Thoracic aorta (tissue), 2 donors: ENCODE measurements at places on chromosomes 6 and 20.

- no peak overlapping the region for H3K4me3 ChIP-seq
- no peak overlapping the region for H3K27ac ChIP-seq
- no peaks in the 10 kb centered on the region for H3K27me3 ChIP-seq
- peaks cover under 1% of the 10 kb centered on the region for H3K4me1 ChIP-seq
- no peaks in the 10 kb centered on the region for H3K36me3 ChIP-seq
These were observed 50.9 kb downstream of the CCN2 start for GRCh38 chr6:131900231-131900630.

- H3K27ac ChIP-seq, result no peak overlapping the region
- H3K4me1 ChIP-seq, result no peaks in the 10 kb centered on the region
- peaks cover 12% of the 10 kb centered on the region for H3K36me3 ChIP-seq
- DNase-seq, result no peak
- H3K27me3 ChIP-seq, result no peaks in the 10 kb centered on the region
- H3K4me3 ChIP-seq, result no peak overlapping the region
These were observed 38.8 kb downstream of the ATG5 start for GRCh38 chr6:106286746-106287145.

DNA sequence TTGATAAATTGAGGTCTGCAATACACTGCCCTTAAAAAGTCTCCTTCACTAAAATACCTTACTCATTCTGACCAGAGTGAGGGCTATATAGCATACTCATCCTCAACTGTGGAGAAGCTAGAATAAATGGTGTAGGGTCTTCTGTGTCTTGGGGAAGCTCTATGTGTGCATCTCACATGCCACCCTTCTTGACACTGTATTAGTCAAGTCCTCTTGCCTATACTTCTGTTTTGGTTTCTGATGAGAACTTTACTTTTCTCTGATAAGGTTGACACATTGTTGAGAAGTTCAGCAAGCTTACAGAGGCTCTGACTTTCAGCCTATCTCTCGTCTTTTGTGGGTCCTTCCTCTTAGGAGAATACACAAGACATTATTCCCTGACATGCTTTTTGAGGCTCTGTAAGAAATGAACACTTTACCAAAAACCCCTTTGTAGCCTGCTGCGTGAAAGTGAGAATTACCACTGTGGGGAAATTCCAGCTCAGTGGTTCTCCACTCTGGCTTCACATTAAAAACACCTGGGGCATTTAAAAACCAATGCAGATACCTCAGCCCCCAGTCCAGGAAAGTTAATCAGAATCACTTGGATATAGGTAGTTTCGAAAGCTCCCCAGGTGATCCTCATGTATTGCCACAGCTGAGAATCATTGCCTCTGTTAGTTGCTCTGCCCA lies 372.1 kb upstream of the HS3ST5 start:
- H3K27ac ChIP-seq, result no peak overlapping the region
- no peak overlapping the region for H3K4me3 ChIP-seq
- H3K36me3 ChIP-seq, result no peaks in the 10 kb centered on the region
- DNase-seq, result no peak

- no peaks in the 10 kb centered on the region for H3K4me1 ChIP-seq
- no peaks in the 10 kb centered on the region for H3K27me3 ChIP-seq
- no peak for DNase-seq
- H3K27ac ChIP-seq, result no peak overlapping the region
These were observed 54.7 kb upstream of the PDE7B start for GRCh38 chr6:135796643-135797305.

- no peak overlapping the region for H3K4me3 ChIP-seq
- no peak for DNase-seq
- no peaks in the 10 kb centered on the region for H3K36me3 ChIP-seq
These were observed 68.3 kb upstream of the KIF16B start for GRCh38 chr20:16641511-16642023.

DNA sequence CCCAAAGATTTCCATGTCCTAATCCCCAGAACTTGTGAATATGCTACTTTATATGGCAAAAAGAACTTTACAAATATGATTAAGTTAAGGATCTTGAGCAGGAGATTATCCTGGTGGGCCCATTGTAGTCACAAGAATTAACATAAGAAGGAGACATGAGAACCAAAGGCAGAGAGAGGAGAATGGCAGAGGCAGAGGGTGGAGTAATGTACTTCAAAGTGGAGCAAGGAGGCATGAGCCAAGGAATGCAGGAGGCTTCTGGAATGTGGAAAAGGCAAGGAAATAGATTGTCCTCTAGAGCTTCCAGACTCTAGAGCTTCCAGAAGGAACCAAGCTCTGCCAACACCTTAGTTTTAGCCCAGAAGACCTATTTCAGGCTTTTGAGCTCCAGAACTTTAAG lies 147.4 kb downstream of the MOXD1 start:
- H3K4me1 ChIP-seq, result no peaks in the 10 kb centered on the region
- no peaks in the 10 kb centered on the region for H3K36me3 ChIP-seq
- no peak for DNase-seq
- no peaks in the 10 kb centered on the region for H3K27me3 ChIP-seq
- H3K27ac ChIP-seq, result no peak overlapping the region

DNA sequence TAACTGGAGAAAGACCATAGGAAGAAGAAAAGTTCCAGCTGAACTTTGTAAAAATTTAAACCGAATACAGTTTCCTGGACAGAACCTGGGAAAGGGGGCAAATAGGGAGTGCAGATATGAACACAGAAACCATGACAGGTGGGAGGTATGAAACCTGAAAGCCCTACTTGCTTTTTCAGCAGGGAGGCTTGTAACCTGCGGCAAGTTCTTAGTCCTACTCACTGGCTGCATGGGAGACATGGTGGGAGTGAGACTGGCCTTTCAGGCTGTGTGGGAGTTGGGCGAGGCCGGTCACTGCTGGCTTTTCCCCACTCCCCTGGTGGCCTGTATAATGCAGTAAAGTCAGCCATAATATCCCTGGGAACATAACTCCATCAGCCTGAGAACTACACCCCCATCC lies 54.2 kb downstream of the ROS1 start:
- H3K27me3 ChIP-seq, result no peaks in the 10 kb centered on the region
- no peaks in the 10 kb centered on the region for H3K36me3 ChIP-seq
- H3K27ac ChIP-seq, result no peak overlapping the region

DNA sequence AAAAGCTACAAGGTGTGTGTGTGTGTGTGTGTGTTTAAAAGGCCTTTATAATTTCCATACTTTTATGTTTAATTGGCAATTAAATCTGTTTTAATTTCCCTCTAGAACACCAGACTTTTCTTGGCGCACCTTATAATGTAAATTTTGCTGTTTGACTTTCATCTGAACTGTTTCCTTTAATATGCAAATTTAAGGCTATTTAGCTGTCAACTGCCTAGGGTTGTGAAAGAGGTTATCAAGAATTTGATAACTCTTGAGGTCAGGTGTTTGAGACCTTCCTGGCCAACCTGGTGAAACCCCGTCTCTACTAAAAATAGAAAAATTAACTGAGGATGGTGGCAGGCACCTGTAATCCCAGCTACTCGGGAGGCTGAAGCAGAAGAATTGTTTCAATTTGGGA lies 4.0 kb upstream of the LHFPL5 start:
- no peak overlapping the region for H3K4me3 ChIP-seq
- no peak for DNase-seq
- H3K36me3 ChIP-seq, result no peaks in the 10 kb centered on the region

- no peaks in the 10 kb centered on the region for H3K36me3 ChIP-seq
- H3K4me1 ChIP-seq, result no peaks in the 10 kb centered on the region
- no peaks in the 10 kb centered on the region for H3K27me3 ChIP-seq
- no peak overlapping the region for H3K27ac ChIP-seq
- no peak for DNase-seq
These were observed 19.4 kb upstream of the GATA5 start for GRCh38 chr20:62494980-62495748.

GRCh38 chr6:55290736-55291135 lies 36.5 kb upstream of the GFRAL start:
- H3K27ac ChIP-seq, result no peak overlapping the region
- H3K27me3 ChIP-seq, result no peaks in the 10 kb centered on the region
- no peak for DNase-seq
- no peaks in the 10 kb centered on the region for H3K36me3 ChIP-seq
- no peaks in the 10 kb centered on the region for H3K4me1 ChIP-seq

DNA sequence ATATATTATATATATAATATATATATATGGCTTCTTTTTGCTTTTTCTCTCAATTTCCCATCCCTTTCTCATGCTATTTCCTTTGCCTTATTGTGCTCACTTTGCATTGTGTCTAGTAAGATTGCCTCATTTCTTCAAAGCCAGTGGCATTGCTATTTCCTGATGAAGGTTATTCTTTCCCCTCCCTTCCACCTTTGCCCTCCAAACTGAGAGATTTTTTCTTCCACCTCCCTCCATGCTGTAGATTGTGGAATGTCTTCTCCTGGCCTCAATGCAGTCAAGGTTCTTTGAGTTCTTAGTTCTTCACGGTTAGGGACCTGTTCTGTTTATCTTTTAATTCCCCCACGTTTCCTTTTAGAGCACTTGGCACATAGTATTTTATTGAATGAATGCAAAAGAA lies 17.2 kb downstream of the SH3BGRL2 start:
- no peaks in the 10 kb centered on the region for H3K27me3 ChIP-seq
- H3K36me3 ChIP-seq, result no peaks in the 10 kb centered on the region
- no peaks in the 10 kb centered on the region for H3K4me1 ChIP-seq
- DNase-seq, result no peak

DNA sequence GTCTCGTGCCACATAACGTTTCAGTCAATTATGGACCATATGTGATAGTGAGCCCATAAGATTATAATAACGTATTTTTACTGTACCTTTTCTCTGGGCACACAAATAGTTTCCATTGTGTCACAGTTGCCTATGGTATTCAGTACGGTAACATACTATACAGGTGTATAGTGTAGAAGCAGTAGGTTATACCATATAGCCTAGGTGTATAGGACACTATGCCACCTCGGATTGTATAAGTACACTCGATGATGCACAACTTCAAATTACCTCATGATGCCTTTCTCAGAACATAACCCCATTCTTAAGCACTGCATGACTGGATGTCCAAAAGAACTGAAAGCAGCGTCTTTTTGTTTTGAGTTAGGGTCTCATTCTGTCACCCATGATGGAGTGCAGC lies 59.5 kb upstream of the MYO6 start:
- no peak for DNase-seq
- H3K27me3 ChIP-seq, result no peaks in the 10 kb centered on the region
- no peak overlapping the region for H3K4me3 ChIP-seq
- H3K4me1 ChIP-seq, result no peaks in the 10 kb centered on the region

- no peak overlapping the region for H3K27ac ChIP-seq
- H3K4me1 ChIP-seq, result peaks cover 3% of the 10 kb centered on the region
- no peak for DNase-seq
- H3K4me3 ChIP-seq, result peak overlapping the region; percentile 90
- no peaks in the 10 kb centered on the region for H3K27me3 ChIP-seq
These were observed 882 bp downstream of the CNR1 start for GRCh38 chr6:88165087-88165843.

- no peaks in the 10 kb centered on the region for H3K36me3 ChIP-seq
- no peak overlapping the region for H3K4me3 ChIP-seq
- H3K27me3 ChIP-seq, result no peaks in the 10 kb centered on the region
- no peak overlapping the region for H3K27ac ChIP-seq
These were observed 45.1 kb upstream of the DSP start for GRCh38 chr6:7496266-7496875.

DNA sequence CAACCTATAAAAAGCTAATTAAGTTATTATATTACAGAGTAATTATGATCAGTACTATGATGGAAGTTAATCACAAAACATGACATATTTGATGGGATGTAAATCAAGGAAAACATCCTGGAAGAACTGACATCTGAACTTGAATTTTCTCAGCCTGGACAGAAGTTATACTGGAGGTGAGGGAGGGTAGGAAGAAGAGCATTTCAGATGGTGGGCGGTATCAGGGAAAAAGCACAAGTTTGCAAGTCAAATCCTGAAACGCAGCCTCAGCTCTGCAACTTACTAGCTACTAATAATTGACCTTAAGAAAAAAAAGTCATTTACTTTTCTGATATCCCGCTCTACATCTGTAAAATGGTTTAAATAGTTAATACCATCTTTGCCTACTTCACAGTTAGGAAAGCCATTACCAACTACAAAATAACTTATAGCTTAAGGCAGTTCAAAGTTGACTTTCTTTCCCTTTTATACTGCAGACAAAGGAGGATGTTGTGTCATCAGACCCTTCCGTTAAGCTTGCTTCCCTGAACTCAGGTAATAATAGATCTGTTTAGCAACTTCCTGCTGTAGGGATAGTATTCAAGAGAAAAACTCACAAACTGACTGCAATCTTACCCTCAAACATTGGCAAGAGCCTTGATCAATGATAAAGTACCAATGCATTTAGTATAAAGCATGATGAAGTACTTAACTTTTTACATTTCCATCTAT lies 21.0 kb downstream of the NOL7 start:
- no peak for DNase-seq
- H3K36me3 ChIP-seq, result peaks cover 23% of the 10 kb centered on the region
- H3K27ac ChIP-seq, result no peak overlapping the region
- peaks cover 10% of the 10 kb centered on the region for H3K4me1 ChIP-seq
- H3K27me3 ChIP-seq, result no peaks in the 10 kb centered on the region

DNA sequence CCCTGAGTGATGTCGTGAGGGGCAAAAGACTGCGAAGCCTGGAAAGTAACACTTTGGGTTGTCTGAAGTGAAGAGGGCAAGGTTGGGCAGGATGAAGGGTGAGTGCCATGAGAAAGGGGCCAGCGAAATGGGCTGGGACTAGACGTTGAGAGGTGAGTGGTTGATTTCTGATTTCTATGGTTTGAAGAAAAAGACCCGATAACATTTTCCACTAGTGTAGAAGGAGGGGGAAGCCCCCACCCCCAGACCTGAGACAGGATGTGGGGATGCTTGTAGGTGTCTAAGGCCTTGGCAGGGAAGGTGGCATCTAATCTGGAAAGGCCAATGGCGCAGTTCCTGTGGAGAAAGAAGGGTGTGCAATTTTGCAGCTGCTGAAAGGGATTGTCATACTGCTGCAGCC lies 25.3 kb upstream of the KIF3B start:
- no peak overlapping the region for H3K27ac ChIP-seq
- H3K36me3 ChIP-seq, result no peaks in the 10 kb centered on the region
- no peaks in the 10 kb centered on the region for H3K27me3 ChIP-seq
- no peak overlapping the region for H3K4me3 ChIP-seq

GRCh38 chr6:142820338-142821051 lies 124.5 kb downstream of the HIVEP2 start:
- DNase-seq, result no peak
- no peaks in the 10 kb centered on the region for H3K27me3 ChIP-seq
- no peaks in the 10 kb centered on the region for H3K36me3 ChIP-seq
- H3K27ac ChIP-seq, result no peak overlapping the region

DNA sequence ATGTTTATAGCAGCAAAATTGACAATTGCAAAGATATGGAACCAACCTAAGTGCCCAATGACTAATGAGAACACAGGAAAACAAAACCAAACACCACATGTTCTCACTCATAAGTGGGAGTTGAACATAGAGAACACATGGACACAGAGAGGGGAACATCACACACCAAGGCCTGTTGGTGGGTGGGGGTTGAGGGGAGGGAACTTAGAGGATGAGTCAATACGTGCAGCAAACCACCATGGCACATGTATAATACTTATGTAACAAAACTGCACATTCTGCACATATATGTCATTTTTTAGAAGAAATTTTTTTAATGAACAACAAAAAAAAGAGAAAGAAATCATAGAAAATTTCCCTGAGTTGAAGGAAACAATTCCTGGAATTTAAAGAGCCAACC lies 3.9 kb downstream of the EPM2A start:
- no peaks in the 10 kb centered on the region for H3K36me3 ChIP-seq
- no peaks in the 10 kb centered on the region for H3K27me3 ChIP-seq
- H3K27ac ChIP-seq, result no peak overlapping the region
- no peak overlapping the region for H3K4me3 ChIP-seq
- no peak for DNase-seq
- H3K4me1 ChIP-seq, result peaks cover 11% of the 10 kb centered on the region
